ENCODE measurements at places on chromosomes 12 and 14.

GRCh38 chr12:43315961-43316360, 236.0 kb downstream of the ADAMTS20 start:
- DNase-seq, result no peak

- DNase-seq, result no peak
Measured at GRCh38 chr12:95790033-95790916, at the start of gene NTN4. NTN4 (minus strand) TSS chr12:95790764; CDS start chr12:95790309, 455 bp downstream.

- DNase-seq, result no peak
Measured at GRCh38 chr12:101782273-101782731, 43.0 kb upstream of the SYCP3 start.

DNA sequence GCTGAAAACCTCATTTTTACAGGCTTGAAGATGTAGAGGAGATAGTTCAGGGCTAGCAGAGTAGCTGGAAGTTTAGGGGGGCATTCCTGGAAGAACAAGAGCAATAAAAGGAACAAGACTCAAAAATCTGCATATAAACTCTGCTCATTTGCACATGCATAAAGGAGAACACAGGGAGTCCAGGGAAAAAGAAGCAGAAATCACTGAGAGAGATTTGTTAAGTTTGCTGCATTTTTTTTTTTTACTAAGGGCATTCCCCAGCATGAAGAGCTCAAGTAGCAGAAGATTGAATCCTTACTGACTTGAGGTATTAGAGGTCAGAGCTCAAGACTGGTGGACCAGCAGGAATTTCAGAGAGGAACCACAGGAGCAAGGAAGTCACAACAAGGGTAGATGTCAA, 28.2 kb upstream of the BCL11B start:
- DNase-seq, result no peak

- DNase-seq, result no peak
Measured at GRCh38 chr14:74613211-74613914, 1.3 kb upstream of the LTBP2 start.

DNA sequence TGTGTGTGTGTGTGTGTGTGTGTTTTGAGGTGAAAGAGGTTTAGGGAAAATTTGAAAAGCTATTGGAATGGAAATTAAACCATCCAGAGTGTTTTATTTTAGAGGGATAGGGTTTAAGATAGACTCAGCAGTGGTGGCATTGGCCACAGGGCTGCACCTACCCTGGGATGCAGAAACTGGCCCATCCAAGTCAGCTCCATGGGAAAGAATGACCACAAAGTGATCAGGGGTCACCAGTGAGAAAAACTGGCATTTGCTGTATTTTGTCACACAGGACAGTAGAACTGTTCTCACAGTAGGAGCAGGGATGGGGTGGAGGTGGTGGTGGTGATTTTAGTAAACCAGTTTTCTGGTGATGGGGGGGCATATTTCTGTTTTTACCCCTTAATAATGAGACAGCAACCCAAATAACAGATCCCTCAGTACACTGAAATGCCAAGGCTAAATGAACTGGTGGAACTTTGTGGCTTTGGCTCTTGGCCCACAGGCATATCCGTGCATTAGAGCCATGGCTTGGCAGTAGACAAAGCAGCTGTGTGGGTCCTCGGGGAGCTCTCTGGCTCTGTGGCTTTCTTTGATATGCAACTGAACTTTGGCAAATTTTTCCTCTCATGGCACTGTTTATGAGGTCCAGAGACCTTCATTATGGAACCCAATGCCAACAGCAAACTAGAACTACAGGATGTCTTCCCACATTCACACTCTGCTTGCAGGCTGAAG, 348.3 kb downstream of the ZFP36L1 start:
- DNase-seq, result no peak

DNA sequence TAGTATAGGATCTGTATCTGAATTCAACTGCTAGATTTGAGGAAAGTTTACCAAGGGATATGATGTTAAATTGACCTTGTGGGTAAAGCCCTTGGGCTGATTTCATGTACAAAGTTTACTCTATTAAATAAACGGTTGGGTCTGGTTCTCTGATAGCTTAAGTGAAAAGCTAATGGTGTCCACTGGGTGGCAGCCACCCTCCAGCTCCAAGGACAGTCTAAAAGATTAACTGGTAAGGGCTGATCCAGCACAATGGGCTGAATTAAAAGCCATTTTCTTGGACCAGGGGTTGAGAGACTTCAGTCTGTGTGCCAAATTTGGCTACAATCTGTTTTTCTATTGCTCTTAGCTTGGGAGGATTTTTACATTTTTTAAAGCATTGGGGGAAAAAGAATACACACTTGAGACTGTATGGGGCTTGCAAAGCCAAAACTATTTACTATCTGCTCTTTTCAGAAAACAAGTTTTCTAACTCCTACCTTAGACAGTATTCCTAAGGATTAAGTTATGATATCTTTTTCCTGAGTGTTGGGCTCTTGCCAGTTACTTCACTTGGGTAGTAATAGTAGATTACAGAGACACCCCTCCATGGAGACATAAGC, 116.5 kb downstream of the GPHN start:
- DNase-seq, result no peak

- no peak for DNase-seq
Measured at GRCh38 chr14:103521438-103521950, 1.1 kb downstream of the CKB start.

DNA sequence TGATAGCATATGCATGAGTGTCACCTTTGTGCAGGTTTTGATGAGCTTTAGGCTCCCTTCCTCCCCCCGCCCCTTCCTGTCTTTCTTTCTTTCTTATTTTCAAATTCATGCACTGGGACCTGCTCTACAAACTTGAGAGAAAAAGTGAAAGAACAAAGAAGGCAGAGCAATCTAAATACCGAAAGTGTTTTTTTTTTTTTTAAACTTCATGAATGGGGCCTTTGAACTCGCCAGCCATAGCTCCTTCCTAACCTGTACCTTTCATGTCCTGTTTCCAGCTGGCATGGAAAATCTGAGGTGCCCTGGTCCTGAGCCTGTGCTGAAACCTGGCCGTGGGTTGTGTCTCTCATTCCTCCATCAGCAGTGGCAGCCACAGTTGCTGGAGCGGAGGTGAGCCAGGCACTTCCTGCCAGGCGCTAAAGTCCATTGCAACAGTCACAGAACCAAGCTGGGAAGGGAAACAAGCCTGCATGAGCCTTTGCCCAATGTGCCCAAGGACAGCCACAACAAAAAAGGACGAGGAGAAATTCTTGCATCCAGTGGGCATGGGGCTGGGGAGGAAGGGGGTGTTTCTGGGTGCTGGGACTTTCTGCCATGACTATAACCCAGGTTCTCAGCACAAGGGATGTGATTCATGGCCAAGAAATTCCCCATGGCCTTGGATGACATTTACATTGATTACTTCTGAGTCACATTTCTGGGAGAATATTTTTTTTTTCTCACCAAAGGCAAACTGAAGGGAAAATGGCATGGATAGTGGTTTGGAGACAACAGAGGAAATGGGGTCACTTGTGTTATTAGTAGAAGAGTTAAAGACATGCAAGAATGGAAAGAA, 102.7 kb downstream of the TMEM30B start:
- DNase-seq, result peak; percentile 64

DNA sequence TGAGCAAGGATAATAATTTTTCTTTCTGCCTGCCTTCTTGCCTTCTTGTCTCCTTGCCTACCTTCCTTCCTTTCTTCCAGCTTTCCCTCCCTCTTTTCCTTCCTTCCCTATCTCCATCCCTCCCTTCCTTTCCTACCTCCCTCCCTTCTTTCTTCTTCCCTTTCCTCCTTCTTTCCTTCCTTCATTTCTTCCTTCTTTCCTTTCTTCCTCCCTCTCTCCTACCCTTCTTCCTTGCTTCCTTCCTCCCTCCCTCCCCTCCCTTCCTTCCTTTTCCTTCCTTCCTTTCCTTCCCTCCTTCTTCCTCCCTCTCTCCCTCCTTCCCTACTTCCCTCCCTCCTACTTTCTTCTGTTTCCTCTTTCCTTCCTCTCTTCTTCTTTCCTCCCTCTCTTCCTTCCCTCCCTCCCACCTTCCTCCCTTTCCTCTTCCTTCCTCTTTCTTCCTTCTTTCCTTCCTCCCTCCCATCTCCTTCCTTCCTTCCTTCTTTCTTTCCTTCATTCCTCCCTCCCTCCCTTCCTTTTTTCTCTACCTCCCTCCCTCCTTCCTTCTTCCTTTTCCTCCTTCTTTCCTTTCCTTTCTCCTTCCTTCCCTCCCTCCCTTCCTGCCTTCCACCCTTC, 329.8 kb downstream of the APAF1 start:
- no peak for DNase-seq

- no peak for DNase-seq
Measured at GRCh38 chr14:57486767-57487379, 6.8 kb downstream of the CCDC198 start.

DNA sequence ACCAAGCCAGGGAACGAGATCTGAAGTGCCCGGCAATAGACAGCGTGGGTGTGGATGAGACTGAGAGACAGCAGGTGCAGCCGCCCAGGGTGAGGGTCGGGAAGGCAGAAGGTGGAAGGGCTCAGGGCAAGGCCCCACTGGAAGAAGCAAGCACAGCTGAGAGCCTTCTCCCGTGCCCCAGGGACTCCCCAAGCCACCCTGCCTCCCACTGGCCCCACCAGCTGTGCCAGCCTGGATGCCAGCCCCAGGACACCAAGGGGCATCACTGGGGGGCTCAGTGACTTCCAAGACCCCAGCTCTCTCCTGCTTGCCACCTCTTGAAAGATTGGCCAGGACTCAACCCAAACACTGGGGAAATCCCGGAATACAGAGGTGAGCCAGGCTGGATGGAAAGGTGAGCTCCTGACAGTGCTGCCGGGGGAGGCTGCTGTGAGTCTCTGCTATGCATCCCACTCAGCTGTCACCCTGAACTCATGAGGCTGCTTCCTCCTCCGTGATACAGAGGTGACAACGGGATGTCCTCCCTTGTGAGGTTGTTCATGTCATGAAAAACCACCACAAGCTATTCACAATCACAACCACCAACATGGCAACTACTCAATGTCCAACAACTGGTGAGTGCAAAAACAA, 13.8 kb downstream of the TESC start:
- DNase-seq, result no peak

- DNase-seq, result no peak
Measured at GRCh38 chr12:87320724-87321123, 708.5 kb downstream of the C12orf50 start.

DNA sequence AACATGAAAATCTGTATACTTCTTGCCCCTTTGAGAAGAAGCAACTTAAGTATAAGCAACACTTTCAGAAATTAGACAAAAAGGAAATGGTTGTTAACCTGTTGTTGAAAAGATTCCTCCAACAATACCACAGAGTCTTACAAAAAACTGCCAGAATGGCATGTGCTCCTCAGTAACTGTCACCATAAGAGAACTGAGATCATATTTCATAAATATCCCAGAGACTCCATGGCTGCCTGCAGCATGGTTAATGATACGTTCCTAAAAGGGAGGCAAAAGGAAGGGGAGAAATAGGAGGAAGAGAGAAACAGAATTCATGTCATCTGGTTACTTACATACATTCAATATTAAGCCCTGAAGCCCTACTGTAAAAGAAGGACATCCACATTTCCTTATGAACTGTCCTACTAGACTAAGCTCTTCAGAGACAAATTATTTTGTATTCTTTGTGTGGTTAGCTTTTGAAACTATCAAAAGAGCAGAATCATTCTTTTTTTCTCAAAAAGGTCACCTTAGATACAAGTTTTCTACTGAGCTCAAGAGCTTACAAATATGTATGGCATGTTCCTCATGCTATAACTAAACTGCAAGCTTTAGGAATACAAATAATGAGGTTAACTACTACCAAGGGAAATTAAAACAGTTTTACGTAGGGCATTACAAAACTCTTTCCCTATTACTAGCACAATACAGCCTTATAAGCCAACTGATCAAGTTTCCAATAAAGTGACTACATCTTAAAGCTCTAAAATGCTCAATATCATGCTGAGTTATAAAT, 37.8 kb downstream of the ERGIC2 start:
- DNase-seq, result no peak

DNA sequence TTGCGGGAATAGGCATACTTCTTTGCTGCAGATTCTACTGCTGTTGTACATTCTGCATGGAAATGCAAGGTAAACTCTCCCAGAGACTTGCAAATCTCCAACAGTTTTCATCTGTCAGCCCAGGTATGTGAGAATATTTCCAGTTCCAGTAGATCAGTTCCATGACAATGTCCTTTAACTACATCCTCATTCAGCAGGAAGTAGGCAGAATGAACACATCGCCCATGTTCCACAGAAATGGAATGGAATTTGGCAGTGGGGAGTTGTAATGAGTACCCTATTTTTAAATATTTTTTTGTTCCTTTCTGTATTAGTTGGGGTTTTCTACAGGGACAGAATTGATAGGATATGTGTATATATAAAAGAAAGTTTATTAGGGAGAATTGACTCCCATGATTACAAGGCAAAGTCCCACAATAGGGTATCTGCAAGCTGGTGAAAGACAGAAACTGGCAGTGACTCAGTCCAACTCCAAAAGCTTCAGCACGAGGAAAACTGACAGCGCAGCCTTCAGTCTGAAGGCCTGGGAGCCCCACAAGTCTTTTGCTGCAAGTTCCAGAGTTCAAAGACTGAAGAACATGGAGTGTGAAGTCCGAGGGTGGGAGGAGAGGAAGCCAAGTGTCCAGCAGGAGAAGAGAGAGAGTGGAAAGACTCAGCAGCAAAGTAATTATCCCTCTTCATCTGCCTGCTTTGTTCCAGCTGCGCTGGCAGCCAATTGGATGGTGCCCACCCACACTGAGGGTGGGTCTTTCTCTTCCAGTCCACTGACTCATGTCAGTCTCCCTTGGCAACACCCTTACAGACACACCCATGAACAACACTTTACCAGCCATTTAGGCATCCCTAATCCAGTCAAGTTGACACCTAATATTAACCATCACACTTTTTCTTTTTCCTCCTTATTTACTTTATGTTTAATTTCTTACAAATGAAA, 110.4 kb upstream of the SCAF11 start:
- DNase-seq, result no peak

GRCh38 chr12:48923117-48923516, 2.2 kb downstream of the FKBP11 start:
- no peak for DNase-seq

DNA sequence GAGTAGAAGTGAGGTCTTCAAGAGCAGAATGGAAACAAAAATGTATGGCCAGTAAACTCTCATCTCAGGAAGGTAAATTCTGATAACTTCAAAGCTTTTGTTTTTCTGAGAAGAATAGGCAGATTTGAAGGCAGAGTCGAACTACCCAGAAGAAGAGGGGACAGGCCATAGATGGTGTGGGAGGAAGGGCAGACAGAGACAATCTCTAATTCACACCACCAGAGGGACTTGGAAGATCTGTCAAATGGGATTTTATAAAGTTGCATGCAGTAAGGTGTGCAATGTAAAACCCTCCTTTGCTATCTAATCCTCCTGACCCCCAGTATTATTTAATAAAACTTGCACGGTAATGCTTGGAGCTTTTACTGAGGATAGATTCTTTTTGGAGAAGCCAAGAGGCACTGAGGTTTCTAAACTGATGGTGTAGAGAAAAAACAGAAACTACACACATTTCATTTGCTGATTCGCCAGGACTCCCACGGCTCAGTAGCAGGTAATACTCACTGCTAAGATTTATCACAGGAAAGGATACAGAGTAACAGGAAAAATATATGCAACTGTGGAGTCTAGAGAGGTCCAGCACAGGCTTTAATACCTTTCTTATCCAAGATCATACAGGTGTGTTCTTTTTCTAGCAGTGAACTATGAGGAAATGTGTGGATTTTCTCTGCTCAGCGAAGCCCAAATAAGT, 18.3 kb downstream of the SLC38A2 start:
- DNase-seq, result no peak

- DNase-seq, result peak; percentile 32
Measured at GRCh38 chr12:13173012-13173932, 23.3 kb upstream of the EMP1 start.

- no peak for DNase-seq
Measured at GRCh38 chr14:23076785-23077408, 18.0 kb downstream of the ACIN1 start.

GRCh38 chr12:22101749-22102243, 55.8 kb downstream of the CMAS start:
- DNase-seq, result no peak
